Neural progenitor cell (in vitro differentiated cells): ENCODE measurements at places on chromosomes 13 and 19. TPM values are rescaled to one million over a fixed set of nuclear protein-coding genes. Genes with fewer than 3 reads are reported as not detected.

- no peak for DNase-seq
Measured at GRCh38 chr19:47660435-47660832, 51.5 kb downstream of the BICRA start.

DNA sequence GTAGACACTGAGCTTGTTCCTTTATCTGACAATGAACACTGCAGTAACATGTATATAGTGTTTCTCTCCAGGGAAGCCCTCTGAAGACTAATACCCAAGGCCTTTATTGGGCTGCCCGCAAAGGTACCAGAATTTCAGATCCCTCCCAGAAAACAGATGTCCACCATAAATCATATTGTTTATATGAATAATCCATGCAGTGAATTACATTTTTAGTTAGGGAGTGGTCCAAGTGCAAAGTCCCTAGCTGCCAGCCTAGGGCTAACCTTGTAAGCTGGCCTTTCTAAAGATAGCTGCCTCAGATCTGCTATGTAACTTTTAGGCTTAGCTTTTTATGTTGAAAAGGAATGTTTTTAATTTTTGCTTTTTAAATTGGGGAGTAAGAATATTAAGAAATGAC lies 44.7 kb downstream of the TDRD3 start:
- no peak for DNase-seq

- DNase-seq, result no peak
Measured at GRCh38 chr19:12194827-12195731, 32.2 kb downstream of the ZNF136 start.

DNA sequence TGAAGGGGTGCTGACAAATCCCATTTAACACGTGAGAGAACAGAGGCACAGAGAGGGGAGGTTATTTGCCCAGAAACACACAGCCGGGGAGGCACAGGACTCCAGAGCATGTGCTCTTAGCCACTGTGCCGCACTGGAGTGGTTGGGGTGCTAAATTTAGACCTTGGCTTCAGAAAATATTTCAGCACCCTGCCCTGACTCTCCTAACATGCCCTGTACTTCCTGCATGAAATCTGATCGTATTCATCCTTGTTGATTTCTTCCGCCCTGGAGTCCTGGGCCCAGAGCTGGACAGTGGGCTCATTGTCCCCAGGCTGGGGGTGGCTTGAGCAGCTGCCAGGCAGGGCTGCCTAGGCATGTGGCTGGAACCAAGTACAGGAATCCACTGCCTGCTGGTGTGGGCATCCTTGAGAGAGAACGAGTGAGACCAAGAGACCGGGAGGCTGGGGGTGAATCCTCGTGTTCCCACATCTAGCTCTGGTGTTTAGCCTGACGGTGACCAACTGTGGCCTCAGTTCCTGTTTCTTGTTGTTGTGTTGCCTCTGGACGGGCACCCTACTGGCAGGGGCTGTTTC lies 5.3 kb downstream of the SLC27A1 start:
- no peak for DNase-seq

DNA sequence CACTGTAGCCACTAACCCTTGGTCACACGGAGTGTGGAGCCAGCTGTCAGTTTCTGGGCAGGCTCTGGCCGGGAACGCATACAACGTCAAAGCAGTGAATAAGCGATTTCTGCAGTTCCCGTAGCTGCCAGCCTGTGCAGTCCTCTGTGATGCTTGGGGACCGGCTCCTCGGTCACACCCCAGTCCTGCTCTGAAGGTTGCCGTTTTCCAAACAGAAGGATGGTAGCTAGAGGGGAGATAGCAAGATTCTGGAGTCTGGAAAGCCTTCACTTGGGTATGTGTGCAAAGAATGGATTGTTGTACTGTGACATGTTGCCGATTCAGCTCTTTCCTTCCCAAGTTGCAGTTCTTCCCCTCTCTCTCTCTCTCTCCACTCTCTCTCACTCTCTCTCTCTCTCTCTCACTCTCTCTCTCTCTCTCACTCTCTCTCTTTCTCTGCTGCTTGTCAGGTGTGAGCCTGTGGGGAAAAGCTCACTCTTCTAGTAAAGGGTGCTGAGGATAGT lies 38.7 kb upstream of the C1QTNF9 start:
- DNase-seq, result peak; percentile 47

- DNase-seq, result peak; percentile 34
Measured at GRCh38 chr13:97631158-97631557, 197.2 kb downstream of the RAP2A start.

Gene GPR32
- total RNA-seq, result not detected in 2 replicates

- peak; percentile 41 for DNase-seq
Measured at GRCh38 chr19:21586311-21587116, 81.1 kb downstream of the ZNF429 start.

GRCh38 chr19:5487222-5487621 lies 32.0 kb downstream of the ZNRF4 start:
- DNase-seq, result no peak

Gene EDNRB
- total RNA-seq, result 2.0 and 2.2 TPM in 2 replicates

DNA sequence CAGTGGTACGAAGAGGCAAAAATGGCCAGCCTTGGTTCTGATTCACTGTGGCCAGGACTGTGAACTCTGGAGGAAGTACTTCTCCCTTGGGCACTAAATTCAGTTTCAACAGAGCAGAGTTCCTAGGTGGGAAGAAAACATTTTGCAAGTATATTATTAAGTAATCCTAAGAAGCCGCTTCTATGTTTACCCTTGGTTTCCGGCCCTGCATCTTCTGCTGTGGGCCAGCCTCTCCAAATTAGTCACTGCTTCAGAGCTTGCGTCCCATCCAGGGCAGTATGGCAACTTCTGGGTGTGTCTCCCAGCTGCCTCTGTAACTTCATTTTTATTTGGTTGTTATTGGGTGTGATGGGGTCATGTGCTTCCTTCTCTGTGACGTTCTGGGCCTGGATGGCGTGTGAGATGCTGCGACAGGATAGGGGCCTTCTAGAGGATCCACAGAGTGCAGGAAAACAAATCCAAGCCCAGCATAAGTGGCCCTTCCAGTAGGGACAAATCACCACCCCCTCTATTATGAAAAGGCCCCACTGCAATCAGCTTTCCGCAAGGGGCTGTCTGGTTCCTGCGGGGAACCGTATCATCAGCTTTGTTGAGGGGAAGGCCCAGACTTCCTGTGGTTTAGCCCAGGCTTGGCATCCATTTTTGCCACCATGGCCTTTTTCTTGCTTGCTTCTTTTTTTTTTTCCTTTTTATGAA lies 55.1 kb upstream of the C1QTNF9 start:
- no peak for DNase-seq

DNA sequence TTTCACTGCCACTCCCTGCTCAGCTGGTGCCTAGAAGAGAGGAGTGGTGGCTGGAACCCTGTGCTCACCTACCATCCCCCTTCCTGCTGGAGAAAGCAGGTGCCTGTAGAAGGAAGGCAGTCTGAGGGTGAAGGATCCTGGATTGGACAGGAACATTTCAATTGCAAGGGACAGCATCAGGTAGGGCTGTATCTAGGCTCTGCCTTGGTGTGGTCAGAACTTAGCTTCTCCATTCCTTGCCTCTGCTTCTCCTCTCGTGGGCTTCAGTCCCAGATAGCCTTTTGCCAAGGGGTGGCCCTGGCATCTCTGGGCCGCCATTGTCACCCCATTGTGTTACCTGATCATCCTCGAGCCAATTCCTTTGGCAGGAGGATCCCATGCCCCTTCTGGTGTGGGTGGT lies 73.2 kb upstream of the KCTD15 start:
- no peak for DNase-seq

DNA sequence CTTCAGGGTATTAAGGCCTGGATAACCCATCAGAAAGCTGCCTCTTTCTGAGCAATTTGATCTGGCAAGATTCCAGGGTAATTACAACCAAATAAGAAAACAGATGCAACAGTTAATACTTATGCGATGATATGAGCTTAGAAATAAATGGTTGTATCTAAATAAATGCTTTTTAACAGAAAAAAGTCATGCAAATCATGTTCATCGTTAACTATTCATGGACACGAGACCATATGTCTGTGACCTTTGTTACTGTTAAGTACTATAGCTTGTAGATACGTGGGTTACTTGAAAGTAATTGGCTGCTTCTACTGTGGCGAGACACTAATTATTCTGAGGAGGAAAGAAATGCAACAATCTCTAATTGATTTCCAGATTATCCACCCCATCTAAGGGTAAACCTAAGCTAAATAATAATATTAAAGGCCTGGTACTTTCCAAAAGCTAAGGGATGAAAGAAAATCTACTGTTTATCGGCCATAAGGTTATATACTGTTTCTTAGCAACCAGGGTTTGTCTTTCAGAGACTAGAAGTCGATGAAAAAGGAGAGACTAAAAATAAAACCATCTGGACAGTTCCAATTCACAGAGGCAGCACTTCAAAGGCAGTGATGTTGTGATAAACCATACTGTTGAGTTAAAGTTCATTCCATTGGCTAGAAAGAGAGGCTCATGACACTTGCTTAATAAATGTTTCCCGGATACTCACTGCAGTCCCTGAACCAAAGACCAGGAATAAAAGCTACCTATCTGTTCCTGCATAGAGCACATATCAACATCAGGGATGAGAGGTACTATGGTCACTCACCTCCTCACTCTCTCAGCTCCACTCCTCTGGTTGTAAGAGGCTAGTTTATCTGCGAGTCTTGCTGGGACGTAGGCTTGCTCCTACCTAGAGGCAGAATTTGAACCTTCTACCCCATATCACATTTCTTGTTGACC lies 1.5 kb downstream of the EPSTI1 start:
- no peak for DNase-seq

Gene CCDC169
- 5.0 and 6.3 TPM in 2 replicates for total RNA-seq
